ENCODE measurements at places on chromosomes 7 and 10. TPM values are rescaled to one million over a fixed set of nuclear protein-coding genes. Genes with fewer than 3 reads are reported as not detected.

Gene GIMAP8
- 7.7 TPM for total RNA-seq

Gene PNLIPRP1
- not detected for total RNA-seq

Gene IRF5
- total RNA-seq, result 8.5 TPM

Gene KIF11
- total RNA-seq, result 59.1 TPM

Gene FAM180A
- not detected for total RNA-seq

Gene TAS2R3
- total RNA-seq, result 1.1 TPM

Gene OR2A12
- not detected for total RNA-seq

Gene MMP21
- total RNA-seq, result not detected

Gene INPP5A
- 8.1 TPM for total RNA-seq

DNA sequence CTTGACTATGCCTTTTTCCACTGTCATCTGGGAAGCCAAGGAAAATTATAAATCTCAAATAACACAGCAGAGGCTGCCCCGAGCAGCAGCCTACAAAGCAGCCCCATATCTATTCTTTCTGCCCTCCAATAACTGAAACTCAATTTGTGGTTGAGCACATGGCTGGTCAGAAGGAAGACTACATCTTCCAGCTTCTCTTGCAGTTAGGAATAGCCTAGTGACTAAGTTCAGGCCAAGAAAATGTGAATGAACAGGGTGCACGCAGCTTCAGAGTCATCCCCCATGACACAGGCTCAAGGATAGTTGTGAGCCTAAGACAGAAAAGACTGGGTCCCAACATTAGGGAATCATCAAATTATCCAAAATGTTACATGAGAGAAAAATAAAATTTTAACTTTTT, 42.3 kb downstream of the CHCHD3 start:
- no peak overlapping the region for H3K4me3 ChIP-seq
- no peak for DNase-seq
- H3K4me1 ChIP-seq, result peaks cover 7% of the 10 kb centered on the region
- no peaks in the 10 kb centered on the region for H3K27me3 ChIP-seq

DNA sequence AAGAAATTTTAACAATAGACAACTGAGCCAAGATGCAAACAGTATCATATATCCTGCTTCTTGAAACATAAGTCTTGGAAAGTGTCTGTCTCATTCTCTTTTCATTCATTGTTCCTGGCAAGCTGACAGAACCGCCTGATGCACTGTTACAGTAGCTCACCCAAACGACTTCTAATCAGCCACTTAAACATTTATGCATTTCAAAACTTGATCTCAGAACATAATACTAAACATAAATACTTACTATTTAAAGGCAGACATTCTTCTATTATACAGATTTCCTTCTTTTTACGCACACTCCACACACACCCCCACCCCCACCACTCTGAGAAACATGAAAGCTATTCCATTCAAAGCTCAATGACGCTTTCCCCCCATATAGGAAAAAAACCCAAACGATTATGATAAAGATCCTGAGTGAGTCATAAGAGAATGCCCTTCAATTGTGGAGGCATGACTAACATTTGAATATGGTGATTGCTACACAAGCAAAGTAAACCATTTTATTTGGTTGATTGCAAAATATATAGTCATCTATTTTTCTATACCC, 30.5 kb downstream of the SHTN1 start:
- no peak for DNase-seq
- no peaks in the 10 kb centered on the region for H3K4me1 ChIP-seq
- no peak overlapping the region for H3K4me3 ChIP-seq
- H3K27me3 ChIP-seq, result peaks cover 2% of the 10 kb centered on the region
- no peaks in the 10 kb centered on the region for H3K36me3 ChIP-seq

DNA sequence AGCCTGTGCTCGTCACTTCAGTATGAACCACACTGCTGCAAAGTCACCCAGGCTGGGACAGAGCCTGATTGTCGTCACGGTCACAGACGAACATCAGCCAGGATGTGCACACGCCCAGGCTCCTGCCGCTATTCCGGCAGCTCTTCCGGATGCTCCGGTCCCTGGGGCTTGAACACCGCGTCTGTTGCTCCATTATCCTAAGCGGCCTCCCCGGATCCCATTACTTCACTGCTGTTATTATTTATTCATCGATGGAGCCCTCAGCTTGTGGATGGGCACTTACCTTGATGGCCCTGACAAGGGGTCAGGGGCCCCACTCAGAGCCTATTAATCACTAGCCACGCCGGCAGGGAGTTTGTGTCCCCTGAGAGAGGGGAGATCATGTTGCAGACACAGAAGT, 120.8 kb upstream of the PCBD1 start:
- H3K4me3 ChIP-seq, result no peak overlapping the region
- no peak overlapping the region for H3K27ac ChIP-seq
- no peaks in the 10 kb centered on the region for H3K27me3 ChIP-seq

GRCh38 chr7:11760372-11760771, 71.6 kb downstream of the THSD7A start:
- H3K4me1 ChIP-seq, result no peaks in the 10 kb centered on the region
- no peak overlapping the region for H3K4me3 ChIP-seq
- H3K27me3 ChIP-seq, result no peaks in the 10 kb centered on the region
- H3K36me3 ChIP-seq, result no peaks in the 10 kb centered on the region
- H3K27ac ChIP-seq, result no peak overlapping the region
- DNase-seq, result no peak

GRCh38 chr10:42640610-42641229, 2.4 kb upstream of the ZNF33B start:
- H3K27ac ChIP-seq, result no peak overlapping the region
- H3K36me3 ChIP-seq, result peaks cover 12% of the 10 kb centered on the region
- no peak for DNase-seq
- H3K4me1 ChIP-seq, result peaks cover 12% of the 10 kb centered on the region

GRCh38 chr7:70857793-70858545, 274.0 kb upstream of the GALNT17 start:
- DNase-seq, result no peak
- no peak overlapping the region for H3K4me3 ChIP-seq
- H3K27ac ChIP-seq, result no peak overlapping the region
- H3K4me1 ChIP-seq, result no peaks in the 10 kb centered on the region
- H3K36me3 ChIP-seq, result no peaks in the 10 kb centered on the region

DNA sequence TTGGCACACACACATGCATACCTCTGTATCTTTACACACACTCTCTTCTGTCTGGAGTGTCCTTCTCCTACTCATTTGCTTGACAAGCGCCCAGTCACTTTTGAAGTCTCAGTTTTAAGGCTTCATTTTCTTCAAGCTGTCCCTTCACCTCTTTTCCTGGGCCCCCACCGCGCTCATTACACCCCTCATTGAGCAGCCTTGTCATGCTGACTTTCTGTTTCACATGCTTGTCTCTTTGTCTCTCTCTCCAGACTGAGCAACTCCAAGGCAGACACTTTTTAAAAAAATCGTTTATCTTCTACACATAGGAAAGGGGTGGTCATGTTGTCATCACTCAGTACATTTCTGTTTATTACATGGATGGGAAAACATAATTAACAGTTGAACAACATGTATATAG, 225.2 kb upstream of the FZD1 start:
- no peaks in the 10 kb centered on the region for H3K4me1 ChIP-seq
- H3K36me3 ChIP-seq, result no peaks in the 10 kb centered on the region
- DNase-seq, result no peak
- H3K27me3 ChIP-seq, result no peaks in the 10 kb centered on the region
- no peak overlapping the region for H3K4me3 ChIP-seq

- no peak for DNase-seq
- H3K27me3 ChIP-seq, result peaks cover 8% of the 10 kb centered on the region
- no peak overlapping the region for H3K27ac ChIP-seq
- no peak overlapping the region for H3K4me3 ChIP-seq
- no peaks in the 10 kb centered on the region for H3K4me1 ChIP-seq
These were observed 613.1 kb downstream of the KCNMA1 start for GRCh38 chr10:77024461-77024860.

DNA sequence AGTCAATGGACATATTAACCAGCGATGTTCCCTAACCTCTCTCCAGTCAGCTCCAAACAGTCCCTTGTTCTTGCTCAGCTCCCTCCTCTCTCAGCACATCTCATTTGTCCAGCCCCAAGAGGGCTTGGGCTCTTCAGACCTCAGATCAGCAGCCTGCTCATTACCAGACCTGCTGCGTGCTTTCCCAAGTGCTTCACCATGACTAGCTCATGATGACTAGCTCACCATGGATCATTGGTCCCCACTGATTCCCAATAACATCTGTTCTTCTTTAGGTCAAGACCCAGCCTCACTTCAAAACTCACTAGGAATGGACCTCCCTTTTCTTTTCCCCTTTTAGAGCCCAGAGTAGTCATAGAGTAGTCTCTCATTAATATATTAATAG, 121.9 kb downstream of the SLC16A9 start:
- H3K4me3 ChIP-seq, result no peak overlapping the region
- DNase-seq, result no peak
- H3K27me3 ChIP-seq, result peaks cover 4% of the 10 kb centered on the region
- no peaks in the 10 kb centered on the region for H3K36me3 ChIP-seq
- H3K4me1 ChIP-seq, result no peaks in the 10 kb centered on the region
- no peak overlapping the region for H3K27ac ChIP-seq
